ENCODE measurements at places on chromosomes 3 and 15. TPM values are rescaled to one million over a fixed set of nuclear protein-coding genes. Genes with fewer than 3 reads are reported as not detected.
A peak's percentile ranks its signal among the peaks of the same experiment; 100 is the strongest.

GRCh38 chr3:74624301-74624700, 9.8 kb upstream of the CNTN3 start:
- DNase-seq, result no peak

DNA sequence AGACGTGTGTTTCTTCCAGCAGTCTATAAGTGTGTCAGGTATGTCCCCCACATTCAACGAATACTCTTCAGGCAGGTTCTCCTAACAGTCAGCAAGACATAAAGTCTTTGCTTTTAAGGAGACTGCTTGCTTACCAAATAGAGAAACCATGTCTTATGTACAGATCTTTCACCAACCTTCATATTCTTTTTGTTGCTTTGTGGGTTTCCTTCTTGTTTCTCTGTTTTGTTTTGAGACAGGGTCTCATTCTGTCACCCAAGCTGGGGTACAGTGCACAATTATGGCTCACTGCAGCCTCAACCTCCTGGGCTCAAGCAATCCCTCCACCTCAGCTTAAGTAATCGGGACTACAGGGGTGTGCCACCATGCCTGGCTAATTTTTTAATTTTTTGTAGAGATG, 14.3 kb downstream of the DYNC1LI1 start:
- no peak for DNase-seq

DNA sequence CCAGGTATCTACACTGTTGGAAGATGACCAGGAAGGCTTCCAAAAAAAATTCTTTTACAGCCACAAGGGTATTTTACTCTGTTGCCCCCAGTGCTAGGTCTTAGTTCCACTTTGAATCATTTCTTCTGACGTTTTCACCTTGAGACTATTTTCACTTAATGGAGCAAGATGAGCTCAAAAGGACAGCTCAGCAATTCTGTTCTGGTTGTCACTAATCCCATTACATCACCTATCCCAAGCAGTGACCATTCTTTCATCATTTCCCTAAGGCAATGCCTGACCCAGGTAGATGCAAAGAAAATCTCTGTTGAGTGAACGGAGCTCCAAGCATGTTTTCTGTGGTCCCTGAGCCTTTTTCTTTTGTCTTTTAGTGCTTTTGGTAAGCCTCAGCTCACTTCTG, 210.0 kb downstream of the KCNAB1 start:
- no peak for DNase-seq

DNA sequence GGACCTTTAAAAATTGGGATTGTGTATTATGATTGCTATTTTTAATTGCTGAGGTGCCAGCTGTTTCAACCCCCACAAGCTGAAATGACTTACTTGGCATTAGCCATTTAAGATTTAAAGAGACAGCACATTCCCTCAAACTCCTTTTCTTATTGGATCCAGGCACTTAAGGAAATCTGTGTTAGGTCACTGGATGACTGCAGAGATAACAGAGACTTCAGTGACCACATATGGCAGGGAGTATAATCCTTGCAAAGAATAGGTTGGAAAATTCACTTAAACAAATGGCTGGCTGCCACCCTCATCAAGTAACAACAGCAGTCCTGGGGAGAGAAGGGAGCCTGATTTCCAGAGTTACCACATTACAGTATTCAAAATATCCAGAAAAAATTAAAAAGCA, 66.6 kb downstream of the SLMAP start:
- DNase-seq, result no peak

DNA sequence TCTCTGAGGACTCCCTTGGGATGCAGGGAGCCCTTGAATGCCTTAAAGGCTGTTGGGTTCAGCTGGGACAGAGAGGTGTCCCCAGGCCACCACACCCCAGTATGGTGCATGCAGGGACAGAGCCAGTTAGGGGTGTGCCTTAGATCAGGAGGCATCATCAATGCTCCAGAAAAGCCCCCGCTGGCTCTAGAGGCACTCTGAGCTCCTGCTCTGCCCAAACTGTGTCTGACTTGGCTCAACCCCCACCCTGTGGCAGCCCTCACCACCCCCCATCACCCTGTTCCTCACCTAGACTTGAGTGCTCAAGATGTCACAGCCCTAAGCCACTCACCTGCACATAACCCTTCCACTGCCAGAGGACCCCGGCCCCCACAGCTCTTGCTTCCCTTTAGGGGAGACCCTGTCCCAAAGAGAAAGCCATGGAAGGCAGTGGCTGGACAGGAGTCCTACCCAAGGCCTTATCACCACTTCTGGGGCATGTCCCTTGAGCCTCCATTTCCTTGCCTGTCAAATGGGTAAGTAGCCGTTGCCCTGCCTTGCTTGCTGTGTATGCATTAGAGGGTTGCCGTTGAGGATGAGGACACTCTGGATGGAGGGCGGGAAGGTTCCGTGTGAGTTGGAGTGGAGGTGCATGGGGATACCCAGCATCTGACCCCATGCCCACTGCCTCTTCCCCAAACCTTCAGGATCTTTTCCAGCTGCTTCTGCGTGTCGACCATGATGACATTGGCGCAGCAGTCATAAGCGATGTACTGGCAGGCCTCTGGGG, 41.4 kb downstream of the ACSBG1 start:
- no peak for DNase-seq

GRCh38 chr3:50165910-50166538, 10.9 kb downstream of the SEMA3F start:
- no peak for DNase-seq

GRCh38 chr3:10674578-10674977, 141.4 kb upstream of the SLC6A11 start:
- DNase-seq, result no peak

- DNase-seq, result no peak
These were observed 12.0 kb downstream of the EXOSC7 start for GRCh38 chr3:44988073-44988472.

DNA sequence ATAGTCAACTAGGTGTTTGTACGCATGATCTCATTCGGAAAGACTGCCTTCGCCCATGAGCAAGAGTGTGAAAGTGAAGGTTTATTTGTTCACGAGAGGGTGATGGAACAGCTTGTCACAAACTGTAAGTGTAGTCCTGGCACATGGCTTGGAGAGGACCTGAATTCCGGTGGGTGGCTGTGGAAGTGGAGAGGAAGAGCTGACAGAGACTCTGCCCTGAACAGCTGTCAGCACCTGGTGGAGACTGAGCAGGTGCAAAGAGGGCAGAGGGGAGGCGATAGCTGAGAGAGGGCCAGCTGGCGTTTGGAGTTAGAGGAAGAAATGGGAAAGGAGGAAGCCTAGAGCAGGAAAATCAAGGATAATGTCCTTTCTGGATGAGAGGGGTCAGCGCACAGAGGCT, 155.7 kb downstream of the EEFSEC start:
- peak; percentile 5 for DNase-seq

GRCh38 chr3:49841126-49841696, 15.2 kb downstream of the TRAIP start:
- DNase-seq, result peak; percentile 28

The FSIP1 gene
- 0.48 TPM for total RNA-seq

The FOXB1 gene
- total RNA-seq, result 0.57 TPM

The TPRG1 gene
- total RNA-seq, result 1.2 TPM

The TIMP4 gene
- total RNA-seq, result not detected

The FBN1 gene
- total RNA-seq, result 1.6 TPM

The TEX55 gene
- total RNA-seq, result not detected

The BFSP2 gene
- not detected for total RNA-seq

The CLDN16 gene
- total RNA-seq, result not detected

The NR2E3 gene
- total RNA-seq, result not detected

The OXSR1 gene
- 52.4 TPM for total RNA-seq

Measured in activated CD4-positive, alpha-beta T cell treated with anti-CD3 and anti-CD28 coated beads, Interleukin-2, amount 10 ng/mL, durations not matched to agents 7 days and 5 days (primary cell).